ENCODE measurements at places on chromosomes 7 and 10. TPM values are rescaled to one million over a fixed set of nuclear protein-coding genes. Genes with fewer than 3 reads are reported as not detected.

The SLC25A40 gene
- 17.2 TPM for total RNA-seq

The ZNF804B gene
- not detected for total RNA-seq

The FEZF1 gene
- not detected for total RNA-seq

The AGMO gene
- 1.3 TPM for total RNA-seq

The STEAP4 gene
- total RNA-seq: 125 TPM

The STRIP2 gene
- total RNA-seq: 0.58 TPM

The BRI3 gene
- 192 TPM for total RNA-seq

The TFAM gene
- total RNA-seq: 25.5 TPM

- DNase-seq: no peak
These were observed 115.4 kb downstream of the MLLT10 start for GRCh38 chr10:21649454-21649872.

- DNase-seq: peak; percentile 96
These were observed 37.8 kb upstream of the PSAP start for GRCh38 chr10:71888623-71889387.

DNA sequence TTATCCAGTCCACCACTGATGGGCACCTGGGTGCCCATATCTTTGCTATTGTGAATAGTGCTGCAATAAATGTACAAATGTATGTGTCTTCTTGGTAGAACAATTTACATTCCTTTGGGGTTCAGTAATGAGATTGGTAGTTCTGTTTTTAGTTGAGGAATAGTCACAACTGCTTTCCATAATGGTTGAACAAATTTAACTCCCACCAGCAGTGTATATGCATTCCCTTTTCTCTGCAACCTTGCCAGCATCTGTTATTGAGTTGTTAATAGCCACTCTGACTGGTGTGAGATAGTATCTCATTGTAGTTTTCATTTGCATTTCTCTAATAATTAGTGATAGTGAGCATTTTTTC, 27.8 kb downstream of the COA1 start:
- no peak for DNase-seq

GRCh38 chr7:158428131-158428836, 159.3 kb downstream of the PTPRN2 start:
- DNase-seq: peak; percentile 25

DNA sequence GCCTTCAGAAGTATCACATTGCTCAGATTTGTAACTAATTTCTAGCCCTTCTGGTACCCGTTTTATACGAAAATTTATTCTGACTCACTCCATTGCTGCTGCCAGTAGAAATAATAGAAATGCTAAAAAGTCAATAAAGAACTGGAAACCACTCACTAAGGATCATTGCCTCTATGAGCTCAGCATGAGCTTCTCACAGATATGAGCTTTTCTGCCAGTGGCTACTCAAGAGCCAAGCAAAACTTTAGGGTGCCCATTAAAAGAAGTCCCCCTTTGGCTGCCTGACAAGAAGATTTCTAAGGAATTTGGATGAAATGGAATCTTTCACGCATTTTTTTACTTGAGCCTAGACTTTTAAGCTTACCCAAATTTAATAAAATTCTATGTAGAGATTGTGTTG, 52.5 kb downstream of the GPR37 start:
- no peak for DNase-seq

- no peak for DNase-seq
These were observed 71.0 kb downstream of the GNAT3 start for GRCh38 chr7:80440883-80441282.

DNA sequence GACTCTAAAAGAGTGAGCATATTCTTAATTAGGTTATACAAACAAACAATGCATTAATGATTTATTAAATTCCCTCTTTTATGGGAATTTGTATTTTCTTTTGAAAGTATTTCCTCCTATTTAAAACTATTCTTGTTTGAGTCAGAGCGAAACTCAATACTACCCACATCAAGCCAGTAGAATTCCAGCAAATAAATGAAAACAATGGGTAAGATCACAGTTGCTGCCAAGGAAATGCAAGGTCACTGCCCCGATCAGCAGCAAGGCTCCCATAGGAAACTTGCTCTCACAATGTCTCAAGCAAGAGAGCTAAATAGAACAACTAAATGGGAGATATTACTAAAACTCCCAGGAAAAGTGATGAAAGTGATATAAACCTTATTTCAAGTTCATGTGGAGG, 206.3 kb downstream of the THSD7A start:
- DNase-seq: no peak

GRCh38 chr7:157683747-157684156, 346.9 kb downstream of the DNAJB6 start:
- DNase-seq: no peak

- DNase-seq: peak; percentile 49
These were observed 64.6 kb downstream of the UNCX start for GRCh38 chr7:1297017-1297960.

GRCh38 chr10:132742167-132742836, 43.6 kb downstream of the NKX6-2 start:
- DNase-seq: no peak

DNA sequence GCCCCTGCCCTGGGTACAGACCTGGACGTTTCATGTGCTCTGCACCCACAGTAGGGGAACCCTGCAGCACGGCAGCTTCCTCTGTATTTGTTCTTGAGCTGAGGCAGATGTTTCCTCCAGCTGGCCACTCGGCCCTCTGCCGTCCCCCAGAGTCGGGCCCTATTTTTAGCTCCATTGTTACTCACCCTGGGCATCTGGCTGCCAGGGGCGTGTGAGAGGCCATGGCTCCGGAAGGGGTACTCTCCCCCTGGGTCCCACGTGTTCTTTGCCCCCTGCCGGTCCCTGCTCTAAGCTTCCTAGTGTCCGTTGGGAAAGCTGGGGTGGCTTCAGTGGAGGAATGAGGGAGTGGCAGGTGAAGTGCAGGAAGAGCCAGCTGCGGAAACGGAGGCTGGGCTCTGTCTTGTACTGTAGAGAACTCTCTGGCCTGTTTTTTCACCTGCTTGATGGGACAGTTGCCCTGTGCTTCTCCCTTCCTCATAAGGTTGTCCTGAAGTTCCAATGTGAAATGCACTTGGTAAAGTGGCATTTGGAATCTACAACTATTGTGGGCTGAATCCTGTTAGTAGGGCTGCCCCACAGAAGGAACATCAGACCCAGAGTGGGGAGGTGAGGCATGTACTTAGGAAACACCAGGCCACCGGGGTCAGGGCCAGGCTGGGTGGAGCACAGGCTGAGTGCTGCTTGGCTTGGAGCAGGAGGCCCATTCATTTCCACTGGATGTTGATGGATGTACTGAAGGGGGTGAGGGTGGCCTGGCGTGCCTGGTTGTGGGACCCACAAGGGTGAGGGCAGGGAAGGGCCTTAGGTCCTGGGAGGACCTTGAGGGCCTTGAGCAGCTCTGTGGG, 30.6 kb downstream of the PALD1 start:
- no peak for DNase-seq

DNA sequence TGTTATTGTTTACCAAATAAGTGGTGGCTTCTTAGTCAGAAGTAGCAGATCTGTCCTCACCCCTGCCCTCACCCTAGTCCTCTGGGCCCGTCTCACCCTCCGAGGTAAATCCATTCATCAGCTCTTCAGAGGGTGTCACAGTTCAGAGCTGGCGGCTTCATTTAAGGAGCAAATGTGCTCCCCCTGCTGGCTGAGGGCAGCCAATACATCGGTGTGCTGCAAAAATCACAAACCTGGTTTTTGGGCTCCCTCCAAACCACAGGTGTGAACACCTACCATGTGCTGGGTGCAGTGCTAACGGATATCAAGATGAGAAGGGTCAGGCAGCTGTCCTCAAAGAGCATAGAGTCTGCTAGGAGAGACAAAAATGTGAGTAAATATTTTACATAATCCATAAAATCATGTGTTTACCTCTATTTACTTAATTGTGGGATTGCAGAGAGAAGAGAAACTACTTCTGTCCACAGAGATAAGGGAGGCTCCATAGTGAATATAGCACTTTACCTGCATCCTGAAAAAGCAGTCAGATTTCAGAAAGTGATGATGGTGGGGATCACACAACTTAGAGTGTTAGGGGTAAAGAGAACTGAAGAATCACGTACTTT, 15.5 kb upstream of the CRTAC1 start:
- DNase-seq: peak; percentile 54

DNA sequence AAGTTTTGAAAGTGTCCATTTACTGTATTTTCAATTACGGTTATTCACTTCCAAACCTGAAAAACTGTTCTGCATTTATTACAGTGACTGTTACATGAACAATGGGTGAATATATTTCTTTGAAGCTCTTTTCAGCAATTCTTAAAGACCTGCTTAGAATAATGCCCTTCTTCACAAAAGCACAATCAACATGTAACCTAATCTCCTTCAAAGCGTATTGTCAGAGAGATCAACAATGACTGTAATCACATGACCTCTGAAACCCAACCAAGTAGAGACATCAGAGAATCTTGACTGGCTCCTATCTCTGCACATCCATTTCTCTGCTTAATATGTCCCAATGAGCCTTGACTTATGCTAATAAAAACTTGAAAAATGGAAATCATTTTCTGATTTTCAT, 126.7 kb downstream of the NRCAM start:
- no peak for DNase-seq

DNA sequence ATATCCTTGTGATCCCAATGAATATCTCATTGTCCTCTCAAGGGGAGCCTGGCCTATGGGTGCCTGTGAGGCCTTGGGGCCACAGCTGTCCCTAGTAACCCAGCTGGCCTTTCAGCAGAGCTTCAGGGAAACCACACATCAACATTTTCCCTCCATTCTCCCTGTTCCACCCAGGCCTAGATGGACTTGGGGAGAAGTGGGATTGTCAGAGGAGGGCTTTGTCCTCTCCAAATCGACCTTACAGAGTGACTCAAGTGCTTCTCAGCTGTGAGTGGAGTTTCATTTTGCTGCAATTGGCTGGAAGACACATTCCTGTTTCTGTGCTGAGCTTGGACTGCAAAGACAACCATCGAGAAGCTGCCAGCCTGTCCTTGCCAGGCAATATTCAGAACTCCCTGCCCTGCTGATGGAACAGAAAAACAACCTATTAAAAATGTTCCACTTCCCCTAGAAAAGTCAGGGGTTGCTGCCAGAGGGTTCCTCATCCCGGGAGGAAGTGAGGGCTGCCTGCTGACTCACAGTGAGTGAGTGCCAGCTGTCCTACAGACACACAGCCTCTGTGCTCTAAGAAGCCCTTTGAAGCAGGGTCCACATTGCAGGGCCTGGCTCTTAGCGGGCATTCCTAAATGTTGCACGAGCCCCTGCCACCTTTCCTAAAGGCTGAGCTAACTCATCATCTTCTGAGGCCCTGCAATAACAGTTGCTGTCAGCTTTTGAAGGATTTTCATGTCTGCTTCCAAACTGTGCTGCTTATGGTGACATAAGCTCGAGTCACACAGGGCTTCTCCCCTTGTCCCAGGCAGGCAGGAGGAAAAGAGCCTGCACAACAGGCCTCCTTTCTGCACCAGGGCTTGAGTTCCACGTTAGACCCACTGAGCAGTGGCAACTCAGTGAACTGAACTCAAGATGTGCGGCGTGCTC, 20.5 kb downstream of the STRA8 start:
- DNase-seq: peak; percentile 94

DNA sequence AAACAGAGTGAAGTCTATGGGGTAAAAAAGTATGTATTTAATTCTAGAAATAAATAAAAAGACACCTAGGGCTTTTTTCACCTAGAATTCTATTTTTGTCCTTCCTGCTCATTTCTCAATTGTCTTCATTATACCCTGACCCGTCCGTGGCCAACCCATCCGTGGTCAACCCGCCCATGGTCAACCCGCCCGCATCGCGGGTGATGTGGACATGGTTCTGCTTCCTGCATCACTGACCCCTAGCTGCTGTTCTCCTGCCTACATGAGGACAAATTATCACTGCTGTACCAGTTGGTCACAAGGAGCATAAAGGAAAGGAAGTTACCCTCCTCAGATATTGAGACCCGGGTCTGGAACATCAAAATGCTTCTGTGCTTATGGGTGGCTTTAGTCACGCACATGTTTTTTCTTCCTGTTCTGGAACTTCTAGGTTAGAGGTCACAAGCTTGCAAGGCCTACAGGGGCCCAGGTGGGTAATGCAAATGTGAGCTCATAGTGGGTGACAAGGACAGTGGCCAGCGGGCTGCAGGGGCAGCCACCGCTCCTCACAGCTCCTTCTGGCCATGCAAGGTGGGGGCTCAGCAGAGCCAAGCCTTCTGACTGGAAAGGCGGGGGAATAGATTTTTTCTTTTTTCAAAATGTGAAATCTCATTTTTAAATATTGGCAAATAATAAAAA, 15.5 kb downstream of the CAMK2G start:
- no peak for DNase-seq

DNA sequence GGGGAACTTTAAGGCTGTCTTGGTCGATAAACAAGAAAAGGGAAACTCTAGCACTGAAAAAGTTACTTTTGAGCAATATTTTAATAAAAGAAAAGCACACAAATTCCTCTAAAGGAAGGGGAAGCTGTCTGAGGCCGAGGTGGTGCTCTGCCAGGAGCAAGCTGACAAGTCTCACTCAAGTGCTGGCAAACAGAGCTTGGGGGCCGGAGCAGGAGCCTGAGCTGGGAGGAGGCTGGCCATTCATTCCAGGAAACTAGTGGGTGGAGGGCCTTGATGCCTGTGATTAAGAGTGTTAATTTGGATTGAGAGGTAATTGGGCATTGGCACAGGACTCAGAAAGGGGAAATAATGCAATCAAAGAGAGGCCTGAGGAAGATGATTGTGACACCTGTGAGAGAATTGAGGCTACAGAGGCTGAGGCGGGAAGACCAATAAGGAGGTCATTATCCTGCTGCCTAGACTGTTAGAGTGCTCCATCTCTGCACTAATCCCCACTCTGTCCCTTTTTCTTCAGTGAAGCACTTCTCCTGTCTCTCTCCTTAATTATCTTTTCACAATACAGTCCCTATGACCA, 154.9 kb upstream of the COL1A2 start:
- peak; percentile 54 for DNase-seq

DNA sequence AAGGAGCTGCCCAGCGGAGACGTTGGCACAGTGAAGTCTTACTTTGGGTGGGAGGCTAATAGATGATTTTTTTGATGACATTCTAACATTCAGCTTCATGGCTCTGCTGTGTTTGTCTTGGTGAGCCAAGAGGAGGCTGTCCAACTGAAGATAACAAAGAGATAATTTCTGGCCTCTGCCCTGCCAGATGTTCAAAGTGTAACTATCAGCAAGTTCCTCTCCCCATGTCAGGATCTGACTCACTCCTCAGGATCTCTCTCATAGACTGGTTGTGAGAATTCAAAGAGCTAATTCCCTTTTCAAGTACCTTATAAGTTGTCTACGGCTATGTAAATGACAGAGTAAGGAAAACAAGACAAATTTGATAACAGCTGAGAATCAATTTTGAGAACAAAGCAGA, 1340.9 kb downstream of the XPNPEP1 start:
- DNase-seq: no peak
